Activated T-cell treated with anti-CD3 and anti-CD28 coated beads, Interleukin-2, amount 50 U/mL, for 48 hours (primary cell): ENCODE measurements at places on chromosomes 4 and X.

DNA sequence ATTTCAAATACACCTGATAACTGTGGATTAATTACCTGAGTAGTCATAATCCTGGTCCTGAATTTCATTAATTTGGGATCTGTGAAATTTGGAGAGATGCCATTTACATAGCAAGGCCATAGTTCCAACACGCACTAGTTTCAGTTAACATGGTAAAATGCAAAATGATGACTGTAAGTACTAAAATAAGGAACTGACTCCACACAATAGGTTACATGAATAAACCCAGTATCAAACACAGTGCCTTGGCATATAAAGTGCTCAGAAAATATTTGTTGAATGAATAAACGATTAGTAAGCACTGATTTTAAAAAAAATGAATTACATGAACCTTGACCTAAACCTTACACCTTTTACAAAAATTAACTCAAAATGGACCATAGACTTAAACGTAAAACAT, 9.0 kb downstream of the FBXO8 start:
- no peak for DNase-seq

DNA sequence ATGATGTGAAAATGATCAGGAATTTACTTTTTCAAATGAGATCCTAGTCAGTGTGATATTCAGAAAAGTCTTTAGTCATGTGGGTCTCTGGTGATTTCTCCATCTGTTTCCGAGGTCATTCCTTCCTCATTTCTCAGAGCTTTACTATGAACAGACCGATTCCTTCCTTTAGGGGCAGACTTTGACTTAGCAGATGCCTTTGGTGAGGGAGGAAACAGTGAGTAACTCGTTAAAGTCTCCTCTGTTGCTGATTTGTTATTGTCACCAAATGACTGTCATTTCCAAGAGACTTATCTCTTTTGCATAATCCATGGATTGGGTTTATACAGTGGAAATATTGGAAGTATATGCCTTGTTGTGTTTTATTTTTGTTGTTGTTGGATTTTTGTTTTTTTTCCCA, 76.2 kb upstream of the CD99 start:
- DNase-seq: no peak

GRCh38 chrX:51476930-51477329, 19.5 kb downstream of the NUDT11 start:
- DNase-seq: no peak

- DNase-seq: no peak
Observed at GRCh38 chr4:113368056-113368455, 318.6 kb downstream of the ANK2 start.

GRCh38 chrX:114058988-114059418, 524.9 kb upstream of the HTR2C start:
- no peak for DNase-seq

DNA sequence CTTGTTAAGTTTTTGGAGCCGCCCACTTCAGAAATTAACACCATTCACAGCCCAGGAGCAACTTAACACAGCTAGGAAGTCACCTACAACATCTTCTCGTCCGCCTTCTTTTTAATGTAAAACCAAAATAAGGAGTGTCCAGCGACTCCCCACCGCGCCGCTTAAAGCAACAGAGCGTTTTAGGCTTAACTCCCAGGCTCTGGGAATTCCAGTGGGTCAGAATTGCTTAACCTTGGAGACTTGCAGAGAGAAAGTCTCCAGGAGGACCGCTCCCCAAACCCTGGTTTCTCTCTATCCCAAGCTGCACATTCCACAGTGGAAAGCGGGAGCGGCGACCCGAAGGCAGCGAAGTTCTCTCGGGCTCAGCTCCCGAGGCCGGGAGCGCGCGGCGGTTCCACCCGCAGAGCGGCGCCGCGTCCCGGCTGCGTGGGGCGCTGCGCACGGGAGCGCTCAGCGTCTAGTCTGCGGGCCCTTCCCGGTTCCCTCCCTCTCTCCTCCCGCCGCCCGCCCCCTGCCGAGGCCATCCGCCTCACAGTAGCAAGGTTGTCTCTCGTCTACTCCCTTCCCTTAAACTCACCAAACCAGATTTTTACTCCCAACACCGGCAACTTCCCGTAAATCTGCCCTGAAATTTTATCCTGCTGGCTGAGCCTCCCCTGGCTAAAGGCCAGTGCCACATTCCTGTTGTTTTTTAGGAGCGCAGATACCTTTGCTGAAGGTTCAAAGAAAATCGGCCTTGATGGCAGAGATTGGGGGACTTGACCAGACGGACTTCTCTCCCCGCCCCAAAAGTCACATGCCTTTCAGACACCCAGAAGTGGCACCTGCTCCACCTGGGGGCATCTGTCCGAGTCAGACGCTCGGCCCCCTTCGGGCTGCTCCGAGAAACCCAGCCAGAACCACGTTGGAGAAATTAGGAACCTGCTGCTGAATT, at the start of gene RBM47:
TSS of gene RBM47 (minus strand) at position 464 of the 934 bp plus-strand sequence. CDS start 190,971 bp downstream, outside the sequence.
- DNase-seq: peak; percentile 54

- no peak for DNase-seq
Observed at GRCh38 chr4:94459462-94460161, 7.9 kb downstream of the PDLIM5 start.

DNA sequence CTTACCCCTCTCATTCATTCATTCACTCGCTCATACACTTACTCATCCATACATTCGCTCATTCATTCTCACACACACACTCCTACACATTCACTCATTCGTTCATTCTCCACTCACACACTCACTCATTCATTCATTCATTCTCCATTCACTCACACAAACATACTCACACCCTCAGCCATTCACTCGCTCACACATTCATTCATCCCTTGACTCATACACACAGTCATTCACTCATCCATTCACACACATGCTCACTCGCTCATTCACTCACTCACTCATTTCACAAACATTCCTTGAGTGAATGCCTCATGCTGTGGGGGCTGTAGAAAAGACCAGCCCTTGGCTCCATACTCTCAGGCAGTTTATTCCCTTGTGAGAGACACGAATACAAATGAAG, 151.1 kb upstream of the MAMLD1 start:
- no peak for DNase-seq

- DNase-seq: no peak
Observed at GRCh38 chrX:38871129-38872029, 70.1 kb downstream of the MID1IP1 start.

GRCh38 chr4:86744570-86744969, 104.6 kb downstream of the SLC10A6 start:
- no peak for DNase-seq

- DNase-seq: peak; percentile 50
Observed at GRCh38 chr4:169270810-169271691, at the start of gene SH3RF1. TSS of gene SH3RF1 (minus strand) at chr4:169270956. CDS start at chr4:169269212, 1,744 bp downstream.

GRCh38 chr4:157514711-157515110, 294.2 kb downstream of the GRIA2 start:
- no peak for DNase-seq

- DNase-seq: no peak
Observed at GRCh38 chr4:107876099-107876498, 51.4 kb downstream of the SGMS2 start.

DNA sequence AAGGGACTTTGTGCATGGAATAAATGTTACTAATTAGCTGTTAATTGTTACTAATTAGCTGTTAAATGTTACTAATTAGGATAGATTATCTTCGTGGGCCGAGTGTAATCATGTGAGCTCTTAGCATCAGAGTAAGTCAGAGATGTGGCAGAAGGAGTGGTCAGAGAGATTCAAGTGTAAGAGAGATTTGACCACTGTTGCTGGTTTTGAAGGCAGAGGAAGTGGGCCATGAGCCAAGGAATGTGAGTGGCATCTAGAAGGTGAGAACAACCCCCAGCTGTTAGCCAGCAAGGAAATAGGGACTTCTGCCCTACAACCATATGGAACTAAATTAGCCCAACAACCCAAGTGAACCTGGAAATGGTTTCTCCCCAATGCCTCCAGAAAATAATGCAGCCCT, 28.2 kb downstream of the ODAPH start:
- no peak for DNase-seq

GRCh38 chr4:113457886-113458285, 303.7 kb downstream of the CAMK2D start:
- no peak for DNase-seq

GRCh38 chrX:8927701-8928100, 106.2 kb downstream of the FAM9B start:
- DNase-seq: no peak

DNA sequence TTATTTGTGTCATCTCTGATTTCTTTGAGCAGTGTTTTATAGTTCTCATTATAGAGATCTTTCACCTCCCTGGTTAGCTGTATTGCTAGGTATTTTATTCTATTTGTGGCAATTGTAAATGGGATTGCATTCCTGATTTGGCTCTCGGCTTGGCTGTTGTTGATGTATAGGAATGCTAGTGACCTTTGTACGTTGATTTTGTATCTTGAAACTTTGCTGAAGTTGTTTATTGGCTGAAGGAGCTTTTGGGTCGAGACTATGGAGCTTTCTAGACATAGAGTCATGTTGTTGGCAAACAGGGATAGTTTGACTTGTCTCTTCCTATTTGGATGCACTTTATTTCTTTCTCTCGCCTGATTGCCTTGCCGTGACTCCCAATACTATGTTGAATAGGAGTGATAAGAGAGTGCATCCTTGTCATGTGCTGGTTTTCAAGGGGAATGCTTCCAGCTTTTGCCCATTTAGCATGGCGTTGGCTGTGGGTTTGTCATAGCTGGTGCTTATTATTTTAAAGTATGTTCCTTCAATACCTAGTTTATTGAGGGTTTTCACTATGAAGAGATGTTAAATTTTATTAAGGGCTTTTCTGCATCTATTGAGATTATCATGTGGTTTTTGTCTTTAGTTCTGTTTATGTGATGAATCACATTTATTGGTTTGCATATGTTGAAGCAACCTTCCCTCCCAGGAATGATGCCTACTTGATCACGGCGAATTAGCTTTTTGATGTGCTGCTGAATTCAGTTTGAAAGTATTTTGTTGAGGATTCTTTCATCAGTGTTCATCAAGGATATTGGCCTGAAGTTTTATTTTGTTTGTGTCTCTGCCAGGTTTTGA, 72.7 kb upstream of the BOD1L1 start:
- DNase-seq: no peak

DNA sequence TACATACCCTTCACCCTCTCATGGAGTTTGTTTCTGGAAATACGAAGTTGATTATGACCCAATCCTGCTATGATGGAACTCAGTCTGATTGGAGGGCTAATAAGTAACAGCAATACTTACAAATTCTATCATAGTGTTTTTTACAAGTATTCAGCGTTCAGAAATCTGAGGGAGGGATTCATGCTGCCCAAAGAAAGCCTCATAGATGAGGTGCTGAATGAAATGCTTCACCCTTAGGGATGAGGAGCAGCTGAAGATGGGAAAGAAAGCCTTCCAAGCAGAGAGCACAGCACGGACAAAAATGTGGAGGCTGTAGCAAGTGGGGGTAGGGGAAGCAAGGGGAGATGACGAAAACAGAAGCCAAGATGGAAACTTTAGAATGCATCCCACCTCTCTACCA, 27.9 kb upstream of the TBC1D1 start:
- no peak for DNase-seq

DNA sequence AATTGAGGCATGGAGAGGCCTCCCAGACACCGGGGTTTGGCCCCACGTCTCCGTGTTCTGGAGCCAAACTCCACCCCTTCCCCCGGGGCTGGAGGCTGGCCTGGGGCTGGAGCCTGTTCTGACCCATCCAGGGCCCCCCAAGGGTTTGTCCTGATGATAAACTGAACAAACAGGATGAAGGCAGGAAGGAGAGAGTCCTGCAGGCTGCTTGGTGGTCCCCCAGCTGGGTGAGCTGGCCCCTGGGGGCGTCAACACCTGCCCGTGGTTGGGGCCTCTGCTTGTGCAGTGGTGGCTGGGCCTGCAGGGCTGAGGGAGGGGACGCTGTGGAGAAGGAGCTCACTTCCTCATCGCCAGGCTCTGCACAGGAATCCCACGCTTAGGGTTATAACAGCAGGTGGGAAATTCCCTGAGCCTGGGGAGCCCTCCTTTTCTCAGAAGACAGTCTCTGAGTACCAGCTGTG, 2.3 kb downstream of the SH3TC1 start:
- DNase-seq: peak; percentile 57

GRCh38 chr4:150799207-150799606, 215.9 kb downstream of the LRBA start:
- DNase-seq: no peak

DNA sequence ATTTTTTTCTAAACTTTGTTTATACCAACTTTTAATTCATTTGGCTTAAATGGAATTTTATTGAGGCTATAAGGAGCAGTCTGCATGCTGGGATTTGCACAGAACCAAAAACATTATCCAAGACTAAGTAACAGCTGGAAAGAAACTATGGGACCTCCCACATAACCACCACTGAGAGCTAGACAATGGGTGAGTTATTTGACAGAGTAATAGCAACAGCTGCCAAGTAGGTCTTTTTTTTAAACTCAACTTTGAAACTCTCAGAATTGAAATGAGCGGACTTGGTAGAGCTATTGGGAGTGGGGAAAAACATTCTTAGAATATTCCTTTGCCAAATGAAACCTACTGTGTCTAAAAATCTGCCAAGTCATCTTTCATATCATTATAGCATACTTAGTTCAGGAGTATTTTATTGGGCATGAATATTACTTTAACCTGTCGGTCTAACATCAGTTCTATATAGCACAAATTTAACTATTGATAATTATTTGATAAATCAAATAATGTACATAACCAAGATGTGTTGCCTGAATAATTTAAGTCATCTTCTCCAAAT, 1428.0 kb downstream of the PCDH7 start:
- no peak for DNase-seq

DNA sequence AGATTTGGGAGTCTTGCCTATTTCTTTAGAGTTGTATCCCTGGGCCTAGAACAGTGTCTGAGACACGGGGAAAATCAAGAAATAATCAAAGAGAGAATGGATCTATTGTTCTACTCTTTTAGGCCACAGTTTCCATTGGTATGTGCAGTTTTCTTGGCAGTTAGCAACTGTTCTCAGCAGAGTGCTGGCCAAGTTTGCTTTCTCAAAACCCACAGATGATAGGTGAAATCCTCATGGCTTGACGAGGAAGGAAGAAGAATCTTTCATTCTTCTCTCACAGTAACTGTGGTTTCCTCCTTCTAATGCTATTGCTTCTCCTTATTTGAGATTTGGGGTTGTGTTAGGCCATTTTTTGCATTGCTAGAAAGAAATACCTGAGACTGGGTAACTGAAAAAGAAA, 42.2 kb downstream of the AGA start:
- DNase-seq: no peak

DNA sequence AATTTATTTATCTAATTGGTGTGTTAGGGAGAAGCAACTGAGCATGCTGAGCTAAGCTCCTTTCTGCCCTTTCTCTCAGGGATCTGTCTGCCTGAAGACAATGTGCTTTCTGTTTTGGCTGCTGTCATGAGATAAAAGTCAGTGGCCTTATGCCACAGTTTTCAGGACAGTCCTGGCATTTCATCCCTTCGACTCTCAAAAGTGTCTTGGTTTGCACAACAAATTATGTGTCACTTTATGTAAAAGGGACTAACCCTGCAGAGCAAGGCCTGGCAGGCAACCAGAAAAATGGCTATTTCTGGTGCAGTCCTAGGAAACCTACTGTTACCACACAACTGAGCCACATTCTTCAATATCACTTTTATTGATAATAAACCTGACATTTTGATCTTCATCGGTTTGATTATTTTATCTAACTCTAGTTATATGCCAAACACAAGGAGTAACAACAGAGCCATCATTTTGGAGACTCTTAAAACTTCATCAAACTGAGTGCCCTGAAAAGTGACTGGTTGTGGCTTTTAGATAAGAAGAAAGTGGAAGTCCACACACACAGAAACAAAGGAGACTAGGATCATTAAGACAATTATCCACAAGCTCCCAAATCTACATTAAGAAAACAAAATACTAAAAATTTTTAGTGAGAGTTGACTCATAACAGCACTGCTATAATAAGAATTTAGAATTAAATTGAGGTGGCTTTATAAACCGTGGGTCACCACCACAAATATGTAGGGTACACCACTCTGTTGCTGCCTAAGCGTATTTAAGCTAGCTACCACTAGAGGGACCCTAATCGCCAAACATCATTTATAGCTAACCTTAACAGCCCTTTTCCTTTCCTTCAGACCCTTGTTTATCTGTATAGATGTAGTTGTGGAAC, 95.9 kb upstream of the PTPN13 start:
- no peak for DNase-seq
